ENCODE measurements at places on chromosomes 11 and 22.
A peak's percentile ranks its signal among the peaks of the same experiment; 100 is the strongest.

DNA sequence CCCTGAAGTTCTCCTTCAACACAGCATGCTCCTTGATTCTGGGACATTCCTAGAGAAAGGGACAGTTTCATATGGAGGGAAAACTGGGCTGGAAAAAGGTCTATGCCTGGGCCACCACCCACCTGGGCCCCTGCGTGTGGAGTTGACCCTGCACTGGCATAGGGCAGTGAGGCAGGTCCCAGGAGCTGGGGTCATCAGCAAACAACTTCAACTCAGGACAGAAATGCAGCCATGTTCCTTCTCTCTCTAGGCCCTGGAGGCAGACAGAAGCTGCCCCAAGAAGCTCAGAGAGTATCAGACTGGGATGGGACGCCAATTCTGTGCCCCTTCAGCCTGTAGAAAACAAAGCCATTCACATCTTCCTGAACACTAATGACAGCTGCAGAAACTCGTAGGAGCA lies 34.9 kb downstream of the RTL6 start:
- no peak for DNase-seq

DNA sequence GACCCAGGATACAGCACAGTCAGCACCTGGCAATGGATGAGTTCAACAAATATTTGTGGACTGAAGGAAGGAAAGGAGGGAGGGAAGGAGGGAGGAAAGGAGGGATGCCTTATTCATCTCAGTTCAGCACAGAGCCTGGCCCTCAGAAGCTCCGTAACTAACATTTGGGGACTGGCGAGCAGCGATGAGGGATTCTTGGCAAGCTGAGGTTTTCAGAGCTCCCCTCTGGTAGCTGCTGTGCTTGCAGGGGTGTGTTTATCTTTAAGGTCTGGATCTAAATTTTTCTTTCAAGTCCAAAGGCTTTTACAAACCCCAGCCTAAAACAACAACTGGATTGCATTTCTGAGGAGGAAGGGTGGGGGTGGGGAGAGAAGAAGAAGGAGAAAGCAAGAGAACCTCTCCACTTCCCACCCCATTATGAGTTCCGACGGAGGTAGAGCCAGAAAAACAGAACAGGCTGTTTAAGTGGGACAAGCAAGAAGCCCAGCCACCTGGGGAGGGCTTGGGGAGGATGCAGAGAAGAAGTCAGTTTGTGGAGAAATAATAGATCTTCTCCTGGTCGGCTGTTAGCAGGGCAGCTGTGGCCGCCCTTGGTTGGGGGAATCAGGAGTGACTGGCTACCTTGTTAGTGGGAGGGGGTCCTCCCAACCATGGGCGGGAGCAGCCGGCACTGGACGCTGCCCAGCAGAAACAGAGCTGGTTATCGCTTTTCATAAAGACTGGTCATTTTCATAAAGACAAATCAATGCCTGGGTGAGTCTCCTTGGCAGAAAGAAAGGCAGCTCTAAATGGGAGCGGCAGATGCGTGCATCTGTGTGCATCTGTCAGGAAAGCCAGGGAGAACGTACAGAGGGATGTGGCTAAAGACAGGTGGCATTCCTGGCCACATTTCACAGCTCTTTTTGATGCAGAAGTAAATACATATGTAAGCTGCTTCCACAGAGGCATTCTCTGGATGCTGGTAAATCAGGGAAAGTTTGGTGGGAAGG lies 78.0 kb downstream of the TSPAN18 start:
- DNase-seq: no peak

GRCh38 chr11:67542169-67542568 lies 18.9 kb upstream of the CABP2 start:
- no peak for DNase-seq

DNA sequence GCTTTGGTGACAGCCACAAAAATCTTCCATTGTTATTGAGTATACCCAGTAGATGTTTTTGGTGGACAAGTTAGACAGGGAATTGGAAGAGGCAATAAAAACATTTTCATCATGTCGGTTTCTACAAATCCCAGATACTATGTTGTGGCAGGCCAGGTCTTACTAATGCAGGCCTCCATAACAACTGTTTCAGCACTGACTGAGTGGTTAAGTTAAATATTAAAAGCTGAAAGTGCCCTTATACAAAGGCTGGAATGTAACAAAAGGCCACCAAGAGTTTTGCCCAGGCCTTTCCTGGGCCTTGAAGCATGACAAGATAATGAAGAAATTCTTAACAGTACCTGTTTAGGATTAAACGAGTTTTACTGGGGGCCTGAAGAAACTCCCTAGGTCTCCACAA lies 29.3 kb downstream of the DMC1 start:
- DNase-seq: no peak

GRCh38 chr22:47551431-47551775 lies 789.0 kb downstream of the TBC1D22A start:
- peak; percentile 10 for DNase-seq

GRCh38 chr11:7905961-7906429 lies 25.1 kb downstream of the OR10A6 start:
- DNase-seq: no peak

- DNase-seq: no peak
These were observed 150.8 kb upstream of the NTM start for GRCh38 chr11:131219646-131220045.

DNA sequence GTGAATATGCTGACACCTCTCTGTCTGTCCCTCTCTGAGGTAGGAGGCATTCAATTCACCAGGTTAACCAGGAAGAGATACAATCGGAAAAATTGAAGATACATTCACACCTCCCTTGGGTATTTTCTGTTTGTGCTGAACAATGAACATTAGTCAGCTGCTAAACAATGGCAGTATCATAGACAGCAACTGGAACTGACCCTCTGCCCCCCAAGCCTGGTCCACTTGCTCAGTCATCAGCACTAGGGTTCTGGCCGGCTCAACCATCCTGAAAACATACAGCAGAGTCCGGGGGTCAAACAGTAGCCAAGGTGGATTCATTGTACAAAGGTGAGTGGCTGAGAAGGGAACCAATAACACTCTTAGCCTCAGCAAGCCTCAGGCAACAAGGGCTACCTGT lies 4.0 kb downstream of the NECTIN1 start:
- no peak for DNase-seq

DNA sequence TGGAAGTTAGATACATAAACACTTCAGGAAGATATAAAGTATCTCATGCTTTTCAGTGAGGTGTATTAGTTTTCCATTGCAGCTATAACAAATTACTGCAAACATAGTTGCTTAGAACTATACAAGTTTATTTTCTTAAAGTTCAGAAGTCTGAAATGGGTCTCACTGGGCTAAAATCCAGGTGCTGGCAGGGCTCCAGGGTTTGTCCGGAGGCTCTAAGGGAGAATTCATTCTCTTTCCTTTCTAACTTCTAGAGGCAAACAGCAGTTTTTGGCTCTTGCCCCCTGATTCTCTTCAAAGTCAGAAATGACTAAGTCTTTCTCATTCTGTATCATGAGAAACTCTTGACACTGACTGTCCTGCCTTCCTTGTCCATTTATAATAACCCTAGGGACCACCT lies 138.8 kb downstream of the AASDHPPT start:
- DNase-seq: no peak

GRCh38 chr11:18193010-18193409 lies 20.4 kb downstream of the MRGPRX4 start:
- DNase-seq: no peak

Measured in myocyte (in vitro differentiated cells).